ENCODE measurements at places on chromosomes 5 and 9.

DNA sequence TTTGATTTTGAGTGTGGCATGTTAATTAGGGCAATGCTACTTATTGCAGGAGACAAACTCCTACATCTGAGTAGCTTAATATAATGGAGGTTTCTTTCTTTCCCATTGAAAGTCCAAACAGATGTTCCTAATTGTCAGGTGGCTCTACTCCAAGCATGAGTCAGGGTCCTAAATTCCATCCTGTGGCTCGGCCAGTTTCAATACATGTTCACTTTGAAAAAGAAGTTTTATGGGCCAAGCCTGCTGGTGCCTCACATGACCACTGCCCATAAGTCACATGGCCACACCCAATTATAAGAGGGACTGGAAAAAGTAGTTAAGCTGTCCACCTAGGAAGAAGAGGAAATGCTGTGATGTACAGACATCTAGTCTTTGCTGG is 170.4 kb downstream of the ARRDC3 start:
- no peak overlapping the region for H3K27ac ChIP-seq
- DNase-seq, result no peak
- no peaks in the 10 kb centered on the region for H3K36me3 ChIP-seq
- H3K4me1 ChIP-seq, result no peaks in the 10 kb centered on the region
- H3K4me3 ChIP-seq, result no peak overlapping the region

GRCh38 chr9:15299374-15299939 is 7.6 kb downstream of the TTC39B start:
- peaks cover 23% of the 10 kb centered on the region for H3K36me3 ChIP-seq
- no peaks in the 10 kb centered on the region for H3K27me3 ChIP-seq
- H3K27ac ChIP-seq, result peak overlapping the region; percentile 2
- peaks cover 70% of the 10 kb centered on the region for H3K4me1 ChIP-seq
- H3K4me3 ChIP-seq, result no peak overlapping the region

DNA sequence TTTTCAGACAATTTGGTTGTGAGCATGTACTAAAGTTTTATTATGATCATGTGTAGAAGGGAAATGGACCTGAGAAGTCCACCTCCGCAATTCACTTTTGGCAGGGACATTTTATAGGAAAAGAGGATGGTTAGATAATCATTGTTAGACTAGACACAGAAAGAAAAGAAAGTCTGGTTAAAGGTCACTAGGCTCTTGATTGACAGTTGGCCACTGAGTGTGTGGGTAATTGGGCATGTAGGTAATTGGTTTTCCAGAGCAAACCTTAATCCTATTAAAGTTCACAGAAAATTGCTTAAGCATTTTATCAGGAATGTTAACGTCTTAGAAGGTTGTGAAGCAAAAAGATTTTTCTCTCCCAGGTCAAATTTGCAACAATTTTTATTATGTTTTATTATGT is 158.5 kb upstream of the CLINT1 start:
- peaks cover 13% of the 10 kb centered on the region for H3K4me1 ChIP-seq
- DNase-seq, result no peak
- H3K4me3 ChIP-seq, result no peak overlapping the region
- no peaks in the 10 kb centered on the region for H3K36me3 ChIP-seq

DNA sequence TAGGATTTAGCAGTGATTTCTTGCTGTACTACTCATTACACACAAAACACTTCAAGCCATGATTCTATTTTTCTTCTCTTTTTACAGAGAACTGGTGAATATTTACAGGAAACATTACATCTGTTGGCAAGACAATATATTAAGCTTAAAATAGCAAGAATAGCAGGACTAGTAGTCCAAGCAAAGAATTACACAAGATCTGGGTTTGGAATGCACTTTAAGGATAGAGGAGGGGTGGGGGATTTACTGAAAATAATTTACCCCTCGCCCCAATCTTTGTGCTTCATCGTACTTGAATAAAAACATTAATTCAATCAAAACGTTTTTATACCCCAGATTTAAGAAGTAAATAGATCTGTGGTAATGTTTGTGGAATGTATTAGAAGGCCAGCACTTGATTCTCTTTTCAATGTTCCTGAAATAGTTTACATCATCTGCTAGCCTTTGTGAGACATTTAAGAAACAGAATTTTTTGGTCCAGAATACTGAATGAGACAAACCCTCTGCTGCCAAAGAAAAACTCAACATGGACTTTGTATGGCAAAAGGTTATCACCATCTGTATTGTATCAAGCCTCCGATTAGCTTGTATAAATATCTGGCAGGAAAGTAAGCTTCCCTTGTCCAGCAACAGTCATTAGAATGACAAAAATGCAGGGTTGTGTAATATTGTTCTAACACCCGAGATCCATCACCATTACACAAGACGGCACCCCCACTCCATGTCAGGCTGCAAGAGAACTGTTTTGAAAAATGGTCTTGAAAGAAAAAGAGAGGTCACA is 23.8 kb downstream of the SVEP1 start:
- H3K4me1 ChIP-seq, result peaks cover 22% of the 10 kb centered on the region
- H3K27me3 ChIP-seq, result no peaks in the 10 kb centered on the region
- no peaks in the 10 kb centered on the region for H3K36me3 ChIP-seq
- peak overlapping the region; percentile 2 for H3K4me3 ChIP-seq
- DNase-seq, result no peak

GRCh38 chr5:67094476-67095300 is 101.9 kb downstream of the CD180 start:
- no peak overlapping the region for H3K4me3 ChIP-seq
- H3K27me3 ChIP-seq, result no peaks in the 10 kb centered on the region
- peak overlapping the region; percentile 77 for H3K27ac ChIP-seq
- H3K36me3 ChIP-seq, result no peaks in the 10 kb centered on the region

GRCh38 chr5:76657091-76657490 is 33.9 kb upstream of the F2RL2 start:
- H3K4me1 ChIP-seq, result peaks cover 15% of the 10 kb centered on the region
- no peak overlapping the region for H3K27ac ChIP-seq
- no peaks in the 10 kb centered on the region for H3K27me3 ChIP-seq
- no peaks in the 10 kb centered on the region for H3K36me3 ChIP-seq
